ENCODE measurements at places on chromosomes 2 and 18.

DNA sequence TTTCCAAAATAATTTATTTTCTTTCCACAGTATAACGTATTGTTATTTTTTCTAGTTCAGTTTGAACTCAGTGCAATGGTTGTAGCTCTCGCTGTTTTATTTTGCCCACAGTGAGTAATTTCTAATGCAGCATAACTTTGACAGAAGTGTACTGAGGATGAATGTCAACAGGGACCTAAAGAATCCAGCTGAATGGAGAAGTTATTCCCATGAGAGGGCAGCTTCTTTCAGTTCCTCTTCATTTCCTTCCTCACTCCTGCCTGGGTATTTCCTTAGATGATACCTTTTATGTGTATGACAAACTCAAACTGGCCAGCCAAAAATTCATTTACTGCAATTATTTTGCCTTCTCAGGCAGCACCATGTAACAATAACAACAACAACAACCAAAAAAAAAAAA, 1223.1 kb upstream of the ZEB2 start:
- DNase-seq = no peak

GRCh38 chr2:194815475-194815874, 841.6 kb upstream of the SLC39A10 start:
- no peak for DNase-seq

DNA sequence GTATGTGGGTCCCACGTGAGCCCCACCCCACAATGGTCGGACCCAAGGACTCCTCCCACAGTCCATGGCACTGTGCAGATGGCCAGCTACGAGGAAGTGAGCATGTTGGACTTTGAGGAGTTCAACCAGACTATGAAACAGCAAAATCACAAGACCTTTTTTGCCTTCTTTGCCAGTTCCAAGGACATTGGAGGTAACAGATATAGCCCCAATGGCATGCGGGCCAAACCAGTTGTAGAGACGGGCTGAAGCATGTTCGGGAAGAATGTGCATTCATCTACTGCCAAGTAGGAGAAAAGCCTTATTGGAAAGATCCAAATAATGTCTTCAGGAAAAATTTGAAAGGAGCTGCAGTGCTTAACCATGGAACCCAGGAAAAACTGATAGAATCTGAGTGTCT, 12.6 kb downstream of the DNER start:
- DNase-seq = no peak

DNA sequence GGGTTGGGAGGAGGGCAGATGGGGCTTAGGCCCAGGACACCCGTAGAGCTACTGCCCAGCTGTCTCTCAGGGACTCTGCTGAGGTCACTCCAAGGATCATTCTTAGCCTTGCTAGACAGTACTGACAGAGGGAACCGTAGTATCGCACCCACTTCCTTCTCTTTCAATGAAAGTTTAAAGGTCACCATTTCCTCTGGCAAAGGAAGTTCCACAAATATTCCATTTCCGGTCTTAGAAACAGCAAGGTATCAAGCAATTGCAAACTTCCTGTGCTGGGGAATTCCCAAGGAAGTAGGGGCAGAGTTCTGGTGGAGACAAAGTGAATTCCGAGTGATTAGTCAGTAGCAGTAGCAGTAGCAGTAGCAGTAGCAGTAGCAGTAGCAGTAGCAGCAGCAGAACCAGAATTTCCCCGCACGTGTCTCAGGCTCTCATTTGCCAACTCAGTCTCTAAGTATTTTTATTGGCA, 24.7 kb downstream of the IL1B start:
- no peak for DNase-seq

Measured in SK-MEL-5 (cell line).